NCI-H1048 (cell line): ENCODE measurements at places on chromosomes 13 and 19.

DNA sequence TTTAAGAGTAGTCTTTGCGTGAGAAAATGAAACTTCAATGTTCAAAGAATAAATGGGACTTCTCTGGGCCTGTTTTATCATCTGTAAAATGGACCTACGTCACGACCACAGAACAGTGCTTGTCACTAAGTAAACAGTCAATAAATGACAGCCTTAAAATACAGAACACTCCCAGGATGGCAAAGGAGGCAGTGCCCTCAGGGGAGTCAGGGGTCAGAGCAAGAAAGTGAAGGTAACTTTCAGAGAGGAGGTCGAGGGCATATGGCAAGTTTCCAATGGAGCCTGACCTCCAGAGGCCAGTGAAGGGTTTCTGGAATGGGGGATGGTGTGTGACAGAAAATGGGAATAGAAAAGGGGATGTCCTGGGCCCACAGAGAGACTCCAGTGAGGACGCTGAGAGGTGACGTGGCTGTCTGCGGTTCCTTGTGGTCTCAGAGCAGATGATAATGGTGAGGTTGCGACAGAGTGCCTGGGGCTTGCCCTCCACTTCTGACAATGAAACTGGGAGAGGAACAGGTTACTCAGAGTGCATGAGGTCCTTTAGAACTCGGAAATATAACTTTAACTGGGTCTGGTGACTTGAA is 91.8 kb downstream of the UBL3 start:
- DNase-seq, result no peak

- no peak for DNase-seq
Measured at GRCh38 chr19:10784257-10784656, 51.8 kb downstream of the TMED1 start.

DNA sequence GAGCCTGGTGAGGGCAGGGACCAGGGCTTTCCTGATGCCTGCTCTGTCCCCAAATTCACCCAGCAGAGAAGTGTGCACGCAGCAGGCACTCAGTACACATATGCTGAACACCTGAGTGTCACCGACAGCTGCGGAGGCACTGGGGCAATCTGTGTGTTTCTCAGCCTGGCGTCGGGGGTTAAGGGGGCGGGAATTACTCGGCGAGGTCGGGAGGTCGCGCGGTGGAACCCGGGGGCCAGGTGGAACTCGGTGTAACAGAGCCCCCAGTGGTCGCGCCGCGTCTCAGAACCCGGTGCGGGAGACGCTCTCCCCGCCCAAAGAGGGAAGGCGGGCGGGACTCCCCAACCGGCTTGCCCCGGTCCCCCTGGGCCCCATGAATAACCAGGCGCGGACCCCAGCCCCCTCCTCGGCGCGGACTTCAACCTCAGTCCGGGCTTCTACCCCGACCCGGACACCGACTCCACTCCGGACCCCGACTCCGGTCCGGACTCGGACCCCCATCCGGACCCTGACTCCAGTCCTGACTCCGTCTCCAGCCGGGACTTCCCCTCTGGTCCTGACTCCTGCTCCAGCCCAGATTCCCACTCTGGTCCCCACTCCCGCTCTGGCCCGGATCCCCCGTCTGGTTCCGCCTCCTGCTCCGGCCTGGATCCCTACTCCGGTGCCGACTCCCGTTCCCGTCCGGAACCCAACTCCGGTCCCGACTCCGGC is at the start of gene SELENOV:
TSS of gene SELENOV (plus strand) at position 300 of the 711 bp plus-strand sequence. CDS start at position 374, 74 bp downstream.
- no peak for DNase-seq

DNA sequence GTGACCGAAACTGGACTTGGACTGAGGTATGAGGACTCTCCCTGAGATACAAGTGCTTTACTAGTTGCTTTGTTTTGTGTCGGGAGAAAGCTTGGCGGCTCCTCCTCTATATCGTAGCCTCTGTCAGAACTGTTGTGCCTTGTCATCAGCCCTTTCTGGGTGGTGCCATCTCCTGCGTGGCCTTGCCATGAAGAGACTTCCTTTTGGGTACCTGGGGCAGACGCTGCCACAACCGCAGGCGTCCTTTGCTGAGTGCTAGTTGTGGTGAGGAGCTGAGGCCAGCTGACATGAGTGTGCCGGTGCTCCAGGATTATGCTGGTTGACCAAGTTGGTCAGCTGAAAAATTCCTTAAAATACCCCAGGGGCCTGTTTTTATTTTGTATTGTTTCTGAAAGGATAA is 124.5 kb downstream of the AKAP11 start:
- DNase-seq, result no peak

DNA sequence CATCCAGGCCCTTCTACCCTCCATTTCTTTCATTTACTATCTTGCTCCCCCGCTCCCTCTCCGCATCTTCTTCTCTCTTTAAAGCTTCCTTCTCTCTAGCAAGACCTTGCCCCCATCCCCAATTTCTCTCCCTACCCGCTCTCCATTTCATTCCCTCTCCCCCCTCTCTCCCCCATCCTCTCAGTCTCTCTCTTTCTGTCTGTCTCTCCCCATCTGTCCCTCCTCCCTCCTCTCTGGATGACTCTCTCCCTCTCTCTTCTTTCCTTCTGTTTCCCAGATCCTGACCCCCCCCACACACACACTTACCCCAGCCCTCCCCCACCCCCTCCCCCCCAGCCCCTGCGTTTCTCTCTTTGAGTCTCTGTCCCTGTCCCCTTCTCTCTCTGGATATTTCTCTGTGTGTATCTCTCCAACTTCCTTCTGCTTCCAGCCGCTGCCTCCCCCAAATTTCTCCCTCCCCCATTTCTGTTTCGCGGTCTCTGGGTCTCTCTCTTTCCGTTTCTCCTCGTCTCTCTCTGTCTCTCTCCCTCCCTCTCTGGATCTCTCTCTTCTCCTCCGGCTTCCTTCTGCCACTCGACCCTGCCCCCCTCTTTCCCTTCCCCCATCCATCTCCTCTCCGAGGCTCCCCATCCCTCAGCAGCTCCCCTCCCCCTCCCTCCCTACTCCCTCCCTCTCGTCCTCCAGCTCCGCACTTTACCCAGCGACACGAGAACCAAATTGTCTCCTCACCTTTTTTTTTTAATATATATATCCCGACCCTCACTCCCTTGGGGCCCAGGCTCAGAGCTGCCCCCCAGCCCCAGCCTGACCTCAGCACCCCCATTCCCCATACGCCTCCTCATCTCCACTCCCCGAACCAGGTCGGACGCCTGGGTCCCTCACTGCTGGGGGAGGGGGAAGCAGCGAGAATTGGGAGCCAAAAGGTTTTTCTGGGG is 3.6 kb upstream of the CACNG8 start:
- no peak for DNase-seq

DNA sequence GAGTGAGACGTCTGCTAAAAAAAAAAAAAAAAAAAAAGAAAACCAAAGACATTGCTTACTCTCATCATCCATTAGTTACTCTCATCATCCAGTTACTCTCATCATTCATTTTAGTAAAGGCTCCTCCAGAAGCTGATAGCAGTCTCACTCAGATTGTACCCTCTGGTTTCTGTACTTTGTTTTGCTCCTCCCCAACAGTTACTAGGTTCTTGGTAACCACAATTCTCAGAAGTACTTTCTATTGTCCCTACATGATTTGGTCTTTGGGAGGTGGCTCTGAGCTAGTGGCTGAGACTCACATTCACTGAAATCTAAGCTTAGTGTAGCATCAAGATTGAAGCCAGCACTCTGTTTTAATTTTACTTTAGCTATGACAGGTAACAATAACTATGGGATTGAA is 14.3 kb downstream of the ERICH4 start:
- no peak for DNase-seq

- no peak for DNase-seq
Measured at GRCh38 chr13:40236566-40237168, 429.8 kb downstream of the FOXO1 start.

GRCh38 chr19:54169149-54169740 is 3.7 kb downstream of the TMC4 start:
- DNase-seq, result no peak

- no peak for DNase-seq
Measured at GRCh38 chr13:32126278-32126677, 94.7 kb downstream of the FRY start.

- DNase-seq, result no peak
Measured at GRCh38 chr13:74077792-74078191, 56.4 kb downstream of the KLF12 start.

DNA sequence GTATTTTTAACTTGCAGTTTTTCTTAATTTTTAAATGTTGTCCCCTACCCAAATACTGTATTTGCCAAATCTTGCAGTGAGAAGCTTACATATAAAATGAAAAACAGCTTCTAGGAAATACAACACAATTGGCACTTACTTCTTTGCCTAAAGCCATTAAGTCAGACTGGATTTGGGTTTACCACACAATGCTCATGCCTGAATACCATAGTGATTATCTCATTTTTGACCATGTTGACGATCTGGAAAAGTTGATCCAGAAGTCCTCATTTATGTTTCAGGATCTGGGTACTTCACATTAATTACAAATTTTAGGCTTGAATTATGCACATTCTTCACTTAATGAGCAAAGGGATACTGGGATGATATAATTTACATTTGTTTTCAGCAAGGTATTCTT is 2.4 kb downstream of the RNF6 start:
- no peak for DNase-seq

GRCh38 chr13:108226184-108226583 is 8.0 kb downstream of the ABHD13 start:
- DNase-seq, result no peak

DNA sequence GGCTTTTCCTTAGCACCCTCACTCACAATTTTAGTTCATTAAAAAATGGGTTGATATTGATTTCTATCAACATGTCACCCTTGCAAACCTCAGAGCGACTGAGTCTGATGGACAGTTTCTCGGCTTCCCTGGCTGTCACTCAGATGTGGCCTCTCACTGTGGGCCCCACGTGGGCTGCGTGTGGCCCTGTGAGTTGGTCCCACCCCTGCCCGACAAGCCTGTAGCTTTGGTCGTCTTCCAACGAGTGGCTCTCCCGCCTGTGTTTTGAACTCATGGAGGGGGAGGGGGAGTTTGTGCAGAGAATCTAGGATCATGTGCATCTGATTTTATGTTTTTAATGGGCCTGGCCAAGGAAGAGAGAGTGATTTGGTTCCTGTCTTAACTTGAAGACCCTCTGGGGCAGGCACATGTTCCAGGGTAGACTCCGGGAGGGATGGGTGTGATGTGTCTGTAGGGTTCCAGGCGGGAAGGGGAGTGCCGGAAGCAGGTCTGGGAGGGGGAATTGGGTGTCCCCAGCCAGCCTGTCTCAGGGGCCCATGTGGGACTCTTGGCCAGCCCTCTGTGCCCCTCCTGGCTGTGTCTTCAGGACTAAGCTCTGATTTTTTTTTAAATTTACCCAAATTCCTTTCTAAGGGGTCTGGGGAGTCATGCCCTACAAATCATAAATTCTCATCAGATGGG is 18.9 kb downstream of the ATP11A start:
- no peak for DNase-seq

- no peak for DNase-seq
Measured at GRCh38 chr19:46784262-46785053, 3.9 kb downstream of the SLC1A5 start.

GRCh38 chr13:95800436-95800835 is 123.5 kb downstream of the DNAJC3 start:
- no peak for DNase-seq

- no peak for DNase-seq
Measured at GRCh38 chr13:53250977-53251376, 222.4 kb downstream of the OLFM4 start.

DNA sequence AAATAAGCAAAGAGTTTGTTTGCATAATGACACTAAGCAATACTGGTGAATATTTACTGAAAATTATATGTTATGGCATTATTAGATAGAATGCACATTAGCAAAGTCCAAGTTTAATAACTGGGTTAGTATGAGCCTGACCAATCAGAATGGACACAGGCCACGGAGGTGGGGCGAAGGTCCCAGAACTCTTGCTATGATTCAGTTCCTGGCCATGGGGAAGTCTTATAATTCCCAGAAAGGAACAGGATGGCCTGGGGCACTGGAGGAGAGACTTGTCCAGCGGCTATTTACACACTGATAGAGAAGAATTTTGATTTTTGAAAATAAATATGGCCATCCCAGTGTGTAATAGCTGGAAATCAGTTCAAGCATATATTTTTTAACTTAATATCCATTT is 372.0 kb downstream of the EFNB2 start:
- DNase-seq, result no peak

DNA sequence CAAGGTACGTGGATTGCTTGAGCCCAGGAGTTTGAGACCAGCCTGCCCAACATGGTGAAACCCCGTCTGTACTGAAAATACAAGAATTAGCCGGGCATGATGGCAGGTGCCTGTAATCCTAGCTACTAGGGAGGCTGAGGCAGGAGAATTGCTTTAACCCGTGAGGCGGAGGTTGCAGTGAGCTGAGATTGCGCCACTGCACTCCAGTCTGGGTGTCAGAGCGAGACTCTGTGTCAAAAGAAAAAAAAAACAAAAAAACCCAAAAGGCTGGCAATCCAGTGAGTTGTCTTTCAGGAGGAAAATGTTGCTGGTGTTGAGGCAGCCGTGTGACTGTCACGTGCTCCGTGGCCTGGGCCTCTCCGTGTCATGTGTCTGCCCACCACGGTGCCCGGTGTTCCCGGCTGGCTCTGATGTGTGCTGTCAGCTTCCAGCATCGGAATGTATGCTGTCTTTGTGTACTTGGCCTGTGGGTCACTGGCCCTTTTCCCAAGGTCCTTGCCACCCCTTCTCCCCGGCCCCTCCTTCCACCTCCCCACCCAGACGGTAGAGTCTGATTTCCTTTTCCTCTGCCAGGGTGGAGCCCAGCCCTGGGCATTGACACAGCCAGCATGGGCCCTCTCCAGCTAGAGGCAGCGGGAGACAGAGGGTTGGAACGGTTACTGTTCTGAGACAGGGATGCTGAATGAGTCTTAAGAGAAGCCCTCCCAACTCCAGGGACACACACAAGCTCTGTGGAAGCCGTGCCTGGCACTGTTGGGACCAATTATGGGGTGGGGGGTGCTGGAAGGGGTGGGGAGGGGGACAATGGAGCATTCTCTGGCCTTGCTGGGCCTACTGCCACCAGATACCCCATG is 7.2 kb upstream of the TUBB4A start:
- no peak for DNase-seq

DNA sequence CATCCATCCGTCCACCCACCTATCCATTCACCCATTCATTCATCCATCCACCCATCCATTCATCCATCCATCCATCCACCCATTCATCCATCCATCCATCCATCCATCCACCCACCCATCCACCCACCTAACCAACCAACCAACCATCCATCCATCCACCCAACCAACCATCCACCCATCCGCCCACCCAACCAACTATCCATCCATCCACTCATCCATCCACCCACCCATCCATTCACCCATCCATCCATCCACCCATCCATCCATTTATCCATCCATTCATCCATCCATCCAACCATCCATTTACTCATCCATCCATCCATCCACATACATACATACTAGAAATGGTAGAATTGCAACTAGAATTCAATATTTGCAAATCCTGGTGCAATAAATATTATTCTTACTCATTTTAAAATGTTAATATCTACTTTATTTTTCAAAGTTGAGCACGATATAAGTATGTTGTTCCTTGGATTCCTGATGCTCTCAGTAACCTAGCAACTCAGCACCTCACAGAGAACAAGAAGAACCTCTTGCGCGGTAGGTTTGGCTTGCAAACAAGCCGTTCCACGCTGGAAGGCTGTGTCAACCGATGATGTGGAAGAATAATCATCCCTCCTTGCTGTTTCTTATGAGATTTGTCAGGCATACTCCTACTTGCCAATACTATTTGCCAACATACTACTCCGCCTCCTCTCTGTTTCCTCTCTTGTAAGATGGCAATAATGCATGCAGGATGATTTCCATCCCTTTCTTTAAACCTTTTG is 111.7 kb downstream of the GNG7 start:
- no peak for DNase-seq

GRCh38 chr13:92821324-92821723 is 405.3 kb upstream of the GPC6 start:
- DNase-seq, result no peak
